RWPE2 (cell line): ENCODE measurements at places on chromosomes 3 and 15.

GRCh38 chr15:95127356-95127755 is 896.0 kb downstream of the MCTP2 start:
- DNase-seq, result no peak

GRCh38 chr15:31974855-31975829 is 55.2 kb upstream of the CHRNA7 start:
- DNase-seq, result no peak

DNA sequence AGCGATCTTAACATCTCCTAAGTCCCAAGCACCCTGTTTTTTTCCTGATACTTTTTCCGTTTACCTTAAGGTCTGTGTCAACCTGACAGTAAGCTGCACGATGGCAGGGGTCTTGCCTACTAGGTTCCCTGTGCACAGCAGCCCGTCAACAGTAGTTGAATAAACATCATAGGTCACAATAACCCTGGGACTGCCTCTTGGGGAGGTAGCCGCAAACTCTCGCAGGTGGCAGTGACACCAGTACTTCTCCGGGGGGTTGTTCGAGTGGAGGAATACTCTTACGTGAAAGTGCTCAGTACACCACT is 365 bp upstream of the PDCD6IP start:
- no peak for DNase-seq

GRCh38 chr3:148839805-148840204 is 12.2 kb downstream of the CPB1 start:
- no peak for DNase-seq

DNA sequence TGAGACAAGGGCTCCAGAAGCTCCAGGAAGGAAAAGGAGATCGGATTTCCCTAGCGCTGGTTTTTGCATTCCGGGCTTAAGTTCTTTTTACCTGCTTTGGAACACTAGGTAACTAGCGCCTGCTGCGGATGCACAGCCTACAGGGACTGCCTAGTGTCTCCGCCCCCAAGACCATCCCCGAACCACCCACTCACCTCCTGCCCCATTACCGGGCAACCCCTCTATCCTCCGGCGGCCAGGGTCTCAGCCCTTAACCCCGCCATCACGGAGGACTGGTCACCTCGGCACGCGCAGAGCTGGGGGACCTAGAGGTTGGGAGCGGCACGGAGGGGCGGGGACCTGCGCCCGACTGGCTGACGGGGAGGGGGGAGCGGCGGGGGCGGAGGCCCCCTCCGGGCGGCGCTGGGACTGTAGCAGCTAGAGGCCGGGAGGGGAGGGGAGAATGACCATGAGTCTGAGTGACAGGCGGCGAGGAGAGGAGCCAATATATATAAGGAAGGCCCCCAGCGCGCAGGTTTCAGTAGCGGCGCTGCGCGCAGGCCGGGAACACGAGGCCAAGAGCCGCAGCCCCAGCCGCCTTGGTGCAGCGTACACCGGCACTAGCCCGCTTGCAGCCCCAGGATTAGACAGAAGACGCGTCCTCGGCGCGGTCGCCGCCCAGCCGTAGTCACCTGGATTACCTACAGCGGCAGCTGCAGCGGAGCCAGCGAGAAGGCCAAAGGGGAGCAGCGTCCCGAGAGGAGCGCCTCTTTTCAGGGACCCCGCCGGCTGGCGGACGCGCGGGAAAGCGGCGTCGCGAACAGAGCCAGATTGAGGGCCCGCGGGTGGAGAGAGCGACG is at the start of gene DLL4:
DLL4 (plus strand) TSS at position 520 of the 839 bp plus-strand sequence. CDS start 329 bp downstream, outside the sequence.
- peak; percentile 90 for DNase-seq

GRCh38 chr3:197952440-197952839 is 2.5 kb downstream of the RPL35A start:
- no peak for DNase-seq
